Activated T-helper 1 cell treated with Interleukin-2 at 50 U/mL for 16 hours (primary cell): ENCODE measurements at places on chromosomes 13 and 19.

GRCh38 chr19:40744554-40745401 lies 5.5 kb downstream of the ACTMAP start:
- no peak for DNase-seq

DNA sequence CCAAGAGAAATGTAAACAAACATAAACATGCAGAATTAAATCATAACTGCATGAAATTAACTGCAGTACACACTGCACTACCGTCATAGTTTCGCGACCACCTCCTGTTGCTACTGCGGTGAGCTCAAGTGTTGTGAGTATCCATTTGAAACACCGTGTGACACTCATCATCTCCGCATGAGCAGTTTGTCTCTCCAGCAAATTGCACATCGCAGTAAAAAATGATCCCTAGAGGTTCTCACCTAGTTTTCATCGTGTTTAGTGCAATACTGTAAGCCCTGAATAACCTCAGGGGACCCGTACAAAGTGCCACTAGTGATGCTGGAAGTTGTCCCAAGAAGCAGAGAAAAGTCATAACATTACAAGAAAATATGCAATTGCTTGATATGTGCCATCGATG lies 147.7 kb downstream of the DPF1 start:
- DNase-seq = no peak

DNA sequence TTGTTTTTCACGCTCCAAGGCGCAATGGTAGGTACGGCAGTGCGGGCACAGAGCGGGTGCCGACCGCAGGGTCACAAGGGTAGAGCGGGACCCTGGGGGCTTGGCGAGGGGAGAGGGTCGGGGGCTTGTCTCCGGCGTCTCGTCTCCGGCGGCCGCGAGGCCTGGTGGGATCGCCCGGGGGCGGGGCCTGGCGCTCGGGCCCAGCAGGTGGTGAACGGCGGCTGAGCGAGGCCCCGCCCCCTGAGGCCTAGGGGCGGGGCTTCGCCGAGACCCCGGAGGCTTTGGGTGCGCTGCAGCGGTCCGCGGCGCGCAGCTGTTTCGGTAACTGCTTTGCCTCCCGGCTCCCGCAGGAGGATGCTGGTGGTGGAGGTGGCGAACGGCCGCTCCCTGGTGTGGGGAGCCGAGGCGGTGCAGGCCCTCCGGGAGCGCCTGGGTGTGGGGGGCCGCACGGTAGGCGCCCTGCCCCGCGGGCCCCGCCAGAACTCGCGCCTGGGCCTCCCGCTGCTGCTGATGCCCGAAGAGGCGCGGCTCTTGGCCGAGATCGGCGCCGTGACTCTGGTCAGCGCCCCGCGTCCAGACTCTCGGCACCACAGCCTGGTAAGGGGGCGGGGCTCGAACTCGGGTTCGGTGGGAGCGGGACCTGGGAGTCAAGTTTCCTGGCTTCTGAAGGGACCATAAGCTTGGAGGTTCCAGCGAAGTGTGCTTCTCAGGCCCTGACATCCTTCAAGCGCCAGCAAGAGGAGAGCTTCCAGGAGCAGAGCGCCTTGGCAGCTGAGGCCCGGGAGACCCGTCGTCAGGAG lies at the start of gene TSEN34:
TSEN34 (plus strand) TSS at position 298 of the 800 bp plus-strand sequence; CDS start at position 355, 57 bp downstream.
- DNase-seq = peak; percentile 79

DNA sequence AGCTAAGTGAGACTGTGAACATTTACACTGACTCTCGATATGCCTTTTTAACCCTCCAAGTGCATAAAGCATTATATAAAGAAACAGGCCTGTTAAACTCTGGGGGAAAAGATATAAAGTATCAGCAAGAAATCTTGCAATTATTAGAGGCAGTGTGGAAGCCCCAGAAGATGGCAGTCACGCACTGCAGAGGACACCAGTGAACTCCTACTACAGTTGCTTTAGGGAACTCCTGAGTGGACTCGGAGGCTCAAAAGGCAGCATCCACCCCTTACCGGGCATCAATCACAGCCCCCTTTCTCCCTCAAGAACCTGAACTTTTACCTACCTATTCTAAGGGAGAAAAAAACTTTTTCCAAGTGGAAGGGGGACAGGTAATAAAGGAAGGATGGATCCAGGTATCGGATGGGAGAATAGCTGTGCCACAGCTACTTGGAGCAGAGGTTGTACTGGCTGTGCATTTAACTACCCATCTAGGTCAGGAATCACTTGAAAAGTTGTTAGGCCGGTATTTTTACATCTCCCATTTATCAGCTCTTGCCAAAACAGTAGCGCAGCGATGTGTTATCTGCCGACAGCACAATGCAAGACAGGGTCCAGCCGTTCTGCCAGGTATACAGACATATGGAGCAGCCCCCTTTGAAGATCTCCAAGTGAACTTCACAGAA lies 80.1 kb downstream of the ZNF486 start:
- DNase-seq = peak; percentile 7

DNA sequence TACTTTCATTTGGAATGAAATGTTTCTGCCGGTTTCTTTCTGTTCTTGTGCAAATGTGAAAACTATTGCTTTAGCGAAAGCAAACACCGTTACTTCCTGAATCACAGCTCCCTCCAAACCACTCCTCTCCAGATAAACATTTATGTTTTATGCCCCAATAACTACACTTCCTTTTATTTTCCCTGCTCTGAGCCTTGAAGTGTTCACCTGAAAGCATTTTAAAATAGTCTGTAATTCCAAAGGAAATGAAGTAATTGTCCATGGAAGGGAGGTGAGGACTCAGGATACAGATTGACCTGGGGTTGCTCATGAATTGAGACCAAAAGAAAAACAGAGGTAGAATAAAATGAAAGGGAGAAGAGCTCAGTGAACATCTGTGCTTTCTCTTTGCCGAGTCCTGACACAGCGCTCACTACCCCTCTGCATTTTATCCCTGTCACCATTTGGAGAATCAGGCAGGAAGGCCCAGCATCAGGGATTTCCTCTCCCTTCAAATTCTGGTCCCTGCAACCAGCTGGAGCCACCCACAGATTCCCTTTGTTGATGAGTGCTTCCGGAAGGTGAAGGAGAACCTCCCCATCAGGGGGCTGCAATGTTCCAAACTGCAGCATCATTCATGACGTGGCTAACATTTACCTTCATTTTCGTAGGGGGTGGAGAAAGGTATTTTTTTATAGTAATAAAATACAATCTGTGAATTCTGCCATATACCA lies 171.9 kb downstream of the ITGBL1 start:
- DNase-seq = no peak

GRCh38 chr19:18629166-18630088 lies 7.4 kb upstream of the KLHL26 start:
- DNase-seq = no peak

GRCh38 chr19:38974624-38975213 lies 823 bp downstream of the FBXO17 start:
- DNase-seq = no peak

DNA sequence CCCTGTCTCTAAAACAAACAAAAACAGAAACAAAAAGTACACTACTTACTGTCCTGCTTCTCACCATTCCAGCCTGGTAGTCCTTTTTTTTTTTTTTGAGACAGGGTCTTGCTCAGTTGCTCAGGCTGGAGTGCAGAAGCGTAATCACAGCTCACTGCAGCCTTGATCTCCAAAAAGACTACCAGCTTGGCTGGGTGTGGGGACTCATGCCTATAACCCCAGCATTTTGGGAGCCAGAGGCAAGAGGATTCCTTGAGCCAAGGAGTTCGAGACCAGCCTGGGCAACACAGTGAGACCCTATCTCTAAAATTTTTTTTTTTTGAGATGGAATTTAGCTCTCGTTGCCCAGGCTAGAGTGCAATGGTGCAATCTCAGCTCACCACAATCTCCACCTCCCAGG lies 5.1 kb upstream of the GDF15 start:
- DNase-seq = no peak

DNA sequence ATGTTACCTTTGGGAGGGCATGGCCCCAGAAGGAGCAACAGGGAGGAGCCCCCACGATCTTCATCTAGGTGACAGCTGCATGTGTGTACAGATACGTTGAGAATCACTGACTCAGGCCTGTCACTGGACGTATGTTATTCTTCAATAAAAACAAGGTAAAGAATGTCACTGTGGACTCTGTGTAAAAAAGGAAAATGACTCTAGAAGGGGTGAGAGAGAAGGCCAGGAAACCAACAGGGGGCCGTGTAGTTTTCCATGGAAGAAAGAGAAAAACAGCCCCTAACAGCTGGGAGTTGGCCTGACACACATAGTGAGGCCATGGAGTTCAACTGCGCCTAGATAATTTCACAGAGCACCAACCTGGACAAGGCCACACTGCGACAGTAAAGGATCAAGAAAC lies 1.9 kb upstream of the LYPD3 start:
- DNase-seq = no peak

GRCh38 chr13:85590231-85590931 lies 208.8 kb downstream of the SLITRK6 start:
- no peak for DNase-seq
